ENCODE measurements at places on chromosomes 3 and 15.

DNA sequence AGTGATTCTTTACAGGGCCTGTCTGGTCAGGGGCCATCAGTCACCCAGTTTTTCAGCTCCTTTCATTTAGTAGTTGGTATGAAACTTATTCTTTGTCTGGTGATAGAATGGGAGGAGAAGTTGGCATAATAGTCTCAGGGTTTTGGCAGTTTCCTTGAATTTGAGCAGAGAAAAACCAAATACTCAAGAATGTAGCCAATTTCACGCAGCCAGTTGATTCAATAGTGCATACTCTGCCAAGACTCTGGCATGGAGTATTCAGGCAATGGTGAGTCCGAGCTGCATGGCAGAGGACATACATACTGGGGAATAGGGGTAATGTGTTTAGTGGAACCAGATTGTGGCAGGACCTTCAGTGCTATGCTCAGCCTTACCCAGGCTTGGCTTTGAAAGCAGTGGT is 118.3 kb downstream of the GALK2 start:
- no peak for DNase-seq

GRCh38 chr3:149058602-149059001 is 27.7 kb downstream of the HLTF start:
- DNase-seq: no peak

DNA sequence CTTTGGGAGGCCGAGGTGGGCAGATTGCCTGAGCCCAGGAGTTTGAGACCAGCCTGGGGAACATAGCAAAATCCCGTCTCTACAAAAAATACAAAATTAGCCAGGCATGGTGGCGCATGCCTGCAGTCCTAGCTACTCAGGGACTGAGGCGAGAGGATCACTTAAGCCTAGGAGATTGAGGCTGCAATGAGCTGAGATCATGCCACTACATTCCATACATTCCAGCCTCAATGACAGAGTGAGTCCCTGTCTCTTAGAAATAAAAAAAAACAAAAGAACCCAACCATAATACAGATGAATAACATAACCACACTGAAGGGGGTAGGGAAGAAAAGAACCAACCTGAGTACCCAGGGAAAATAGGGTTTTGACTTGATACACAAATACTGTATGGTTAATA is 19.7 kb upstream of the CGNL1 start:
- DNase-seq: no peak

- DNase-seq: no peak
Observed at GRCh38 chr3:189954733-189955665, 165.7 kb downstream of the P3H2 start.

GRCh38 chr3:58013973-58014649 is 5.9 kb downstream of the FLNB start:
- DNase-seq: no peak
